Fibroblast of skin of scalp (primary cell): ENCODE measurements at places on chromosomes 2 and 18.

DNA sequence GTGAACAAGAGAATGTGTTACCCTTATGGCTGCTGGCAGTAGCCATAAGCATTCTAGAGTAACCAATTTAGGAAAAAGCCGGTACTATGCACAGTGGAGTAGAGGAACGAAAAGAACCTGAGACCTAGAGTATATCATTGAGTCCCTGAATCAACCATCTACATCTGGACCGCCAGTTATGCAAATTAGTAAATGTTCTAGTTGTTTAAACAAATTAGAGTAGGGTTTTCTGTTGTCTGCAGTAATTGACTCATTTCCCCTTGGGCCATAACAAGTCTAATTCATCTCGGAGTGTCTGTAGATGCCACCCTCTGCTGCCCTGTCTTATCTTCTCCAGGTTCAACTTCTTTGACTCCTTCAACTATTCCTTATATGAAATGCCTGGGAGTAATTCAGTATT is 60.1 kb upstream of the CAPN13 start:
- no peak for DNase-seq

DNA sequence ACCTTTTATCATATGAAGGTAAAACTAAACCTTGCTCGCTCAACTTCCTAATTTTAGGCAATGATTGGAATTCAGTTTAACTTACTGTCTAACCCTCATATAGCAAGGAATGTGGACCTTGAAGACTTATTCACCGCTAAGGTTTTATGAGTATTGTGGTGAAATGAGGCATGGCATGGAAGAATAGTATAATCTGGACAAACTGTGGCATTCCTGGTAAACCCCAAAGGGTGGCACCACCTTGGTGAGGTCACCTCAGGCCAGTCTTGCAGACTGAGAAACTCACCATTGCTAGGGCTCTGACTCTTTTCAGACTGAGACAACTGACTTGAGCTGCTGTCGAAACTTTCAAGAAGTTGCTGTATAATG is 51.1 kb upstream of the EHBP1 start:
- DNase-seq = no peak

- no peak for DNase-seq
Measured at GRCh38 chr2:205748639-205749038, 66.3 kb downstream of the NRP2 start.

GRCh38 chr18:34358923-34359322 is 134.2 kb upstream of the NOL4 start:
- no peak for DNase-seq

GRCh38 chr2:18825838-18826237 is 236.5 kb upstream of the NT5C1B start:
- no peak for DNase-seq

GRCh38 chr2:160551259-160551658 is 57.7 kb upstream of the RBMS1 start:
- no peak for DNase-seq

DNA sequence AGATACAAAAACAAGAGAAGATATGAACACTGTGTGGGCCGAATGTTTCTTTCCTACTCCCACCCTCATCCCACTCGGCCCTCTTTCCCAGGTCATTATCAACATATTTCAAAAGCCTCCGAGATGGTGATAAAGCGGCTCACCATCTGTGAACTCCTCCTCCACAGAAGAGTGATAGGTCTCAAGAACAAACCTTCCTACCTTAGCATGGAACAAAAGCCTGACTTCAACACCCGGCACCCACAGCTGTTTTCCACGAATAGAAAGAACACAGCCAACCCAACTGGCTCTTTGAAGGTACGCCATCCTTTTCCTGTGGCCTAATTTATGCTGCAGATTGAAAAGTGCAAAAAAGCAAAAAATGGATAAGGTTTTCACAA is 28.8 kb downstream of the BCL2 start:
- no peak for DNase-seq
